ENCODE measurements at places on chromosomes 7 and 10.

- DNase-seq, result no peak
These were observed 59.2 kb upstream of the GLCCI1 start for GRCh38 chr7:7909376-7909775.

GRCh38 chr10:117860135-117860534 lies 186.6 kb downstream of the RAB11FIP2 start:
- DNase-seq, result no peak

- DNase-seq, result no peak
These were observed 407.5 kb upstream of the PRKCQ start for GRCh38 chr10:6987536-6987945.

- DNase-seq, result no peak
These were observed 615.2 kb upstream of the FOXK1 start for GRCh38 chr7:4066626-4067475.

DNA sequence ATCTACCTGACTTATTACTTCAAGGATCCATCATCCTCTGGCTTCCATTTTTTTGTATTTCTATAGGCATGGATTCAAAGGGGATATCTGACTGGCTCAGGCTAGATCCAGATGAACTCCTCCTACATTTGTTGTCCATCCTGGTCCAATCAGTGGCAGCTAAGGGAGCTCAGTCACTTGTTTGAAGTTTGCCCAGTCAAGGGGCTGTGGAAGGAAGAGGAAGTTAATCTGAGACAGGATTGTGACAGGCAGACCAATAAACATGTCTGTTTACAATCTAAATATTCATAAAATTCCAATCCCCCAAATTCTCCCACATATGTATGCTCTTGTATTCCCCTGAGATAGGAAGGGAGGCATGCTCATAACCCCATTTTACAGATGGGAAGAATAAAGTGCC lies 48.7 kb downstream of the CAV1 start:
- DNase-seq, result no peak

GRCh38 chr7:73618538-73618937 lies 5.8 kb downstream of the MLXIPL start:
- DNase-seq, result no peak

GRCh38 chr10:49089557-49090188 lies 25.6 kb downstream of the VSTM4 start:
- DNase-seq, result no peak

- DNase-seq, result no peak
These were observed 59.8 kb downstream of the C10orf120 start for GRCh38 chr10:122639801-122640200.

Measured in germinal center (tissue), 1 donor.